ENCODE measurements at places on chromosomes 4 and X.
A peak's percentile ranks its signal among the peaks of the same experiment; 100 is the strongest.

DNA sequence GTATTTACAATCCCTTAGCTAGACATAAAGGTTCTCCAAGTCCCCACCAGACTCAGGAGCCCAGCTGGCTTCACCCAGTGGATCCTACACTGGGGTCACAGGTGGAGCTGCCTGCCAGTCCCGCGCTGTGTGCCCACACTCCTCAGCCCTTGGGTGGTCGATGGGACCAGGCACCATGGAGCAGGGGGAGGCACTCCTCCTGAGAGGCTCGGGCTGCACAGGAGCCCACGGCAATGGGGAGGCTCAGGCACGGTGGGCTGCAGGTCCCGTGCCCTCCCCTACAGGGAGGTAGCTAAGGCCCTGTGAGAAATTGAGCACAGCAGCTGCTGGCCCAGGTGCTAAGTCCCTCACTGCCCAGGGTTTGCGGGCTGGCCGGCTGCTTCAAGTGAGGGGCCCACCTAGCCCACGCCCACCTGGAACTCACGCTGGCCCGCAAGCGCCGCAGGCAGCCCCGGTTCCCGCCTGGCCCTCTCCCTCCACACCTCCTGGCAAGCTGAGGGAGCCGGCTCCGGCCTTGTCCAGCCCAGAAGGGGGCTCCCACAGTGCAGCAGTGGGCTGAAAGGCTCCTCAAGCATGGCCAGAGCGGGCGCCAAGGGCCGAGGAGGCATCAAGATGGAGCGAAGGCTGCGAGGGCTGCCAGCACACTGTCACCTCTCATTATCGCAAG lies 113.9 kb downstream of the PRDM5 start:
- no peak for DNase-seq

- DNase-seq = no peak
These were observed 477 bp downstream of the KLHL13 start for GRCh38 chrX:118115953-118116712.

- DNase-seq = no peak
These were observed 21.6 kb downstream of the RBBP7 start for GRCh38 chrX:16848541-16848940.

DNA sequence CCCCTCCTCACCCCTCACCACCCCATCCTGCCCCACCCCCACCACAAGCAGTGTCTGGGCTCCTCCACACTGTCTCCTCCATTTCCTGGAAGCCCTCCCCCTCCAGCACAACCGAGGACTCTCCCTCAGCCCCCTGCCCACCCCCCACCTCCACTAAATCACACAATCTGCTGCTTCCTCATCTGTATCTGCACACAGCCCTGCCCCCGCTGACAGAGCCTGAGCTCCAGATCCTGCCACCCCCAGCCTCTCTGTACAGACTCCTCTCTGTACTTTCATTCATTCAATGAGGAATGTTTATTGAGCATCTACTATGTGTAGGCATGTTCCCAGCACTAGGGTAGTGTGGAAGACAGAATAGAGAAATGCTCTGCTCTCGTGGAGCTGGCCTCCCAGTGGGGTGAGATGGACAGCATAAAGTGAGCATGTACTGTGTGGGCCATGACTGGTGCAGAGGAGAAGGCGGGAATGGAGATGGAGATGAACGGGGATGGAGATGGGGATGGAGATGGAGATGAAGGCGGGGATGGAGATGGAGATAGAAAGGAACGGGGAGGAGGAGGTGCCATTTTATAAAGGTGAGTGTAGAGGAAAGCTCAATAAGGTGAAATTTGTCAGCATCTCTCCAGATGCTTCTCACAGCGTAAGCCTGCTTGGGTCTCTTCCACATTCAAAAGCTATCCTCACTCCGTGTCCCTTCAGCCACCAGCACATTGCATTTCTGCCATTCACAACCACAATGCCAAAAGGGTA lies 2.5 kb upstream of the PPP2R2C start:
- DNase-seq = no peak

- no peak for DNase-seq
These were observed 1.3 kb downstream of the ACE2 start for GRCh38 chrX:15599461-15599860.

- peak; percentile 10 for DNase-seq
These were observed 113.7 kb downstream of the USP46 start for GRCh38 chr4:52545099-52546069.

DNA sequence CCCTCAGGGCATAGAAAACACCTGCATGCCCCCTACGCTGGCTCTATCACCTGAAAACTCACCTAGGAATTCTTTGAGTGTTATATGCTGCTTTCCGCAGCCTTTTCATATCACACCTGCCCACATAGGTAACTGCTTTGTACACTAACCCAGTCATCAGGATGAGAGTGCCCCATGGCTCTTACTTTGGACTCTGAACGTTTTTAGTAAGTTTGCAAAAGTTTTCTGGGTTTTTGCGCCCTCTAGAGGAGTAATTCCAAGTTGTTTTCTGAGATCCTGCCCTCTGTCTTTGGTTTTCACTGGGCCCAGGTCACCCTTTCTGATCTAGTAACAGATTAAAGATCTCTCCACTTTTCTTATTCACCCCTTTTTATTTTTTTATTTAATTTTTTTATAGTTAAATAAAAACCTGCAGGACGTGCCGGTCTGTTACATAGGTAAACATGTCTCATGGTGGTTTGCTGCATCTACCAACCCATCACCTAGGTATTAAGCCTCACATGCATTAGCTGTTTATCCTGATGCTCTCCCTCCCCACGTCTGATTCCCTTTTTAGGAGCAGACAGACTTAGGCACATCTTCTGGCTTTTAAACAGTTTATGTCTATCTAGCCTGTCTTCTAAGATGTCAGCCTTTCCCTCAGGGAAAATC lies 139.2 kb downstream of the NWD2 start:
- DNase-seq = no peak

DNA sequence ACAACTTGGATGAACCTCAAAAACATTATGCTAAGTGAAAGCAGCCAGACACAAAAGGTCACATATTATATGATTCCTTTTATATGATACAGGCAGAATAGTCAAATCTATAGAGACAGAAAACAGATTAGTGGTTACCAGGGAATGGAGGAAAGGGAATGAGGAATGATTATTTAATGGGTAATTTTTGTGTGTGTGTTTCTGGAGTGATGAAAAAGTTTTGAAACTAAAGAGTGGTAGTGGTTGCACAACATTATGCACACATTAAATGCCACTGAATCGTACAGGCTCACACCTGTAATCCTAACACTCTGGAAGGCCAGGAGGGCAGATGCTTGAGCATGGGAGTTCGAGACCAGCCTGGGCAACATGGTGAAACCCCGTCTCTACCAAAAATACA lies 19.6 kb upstream of the SOD3 start:
- DNase-seq = no peak

DNA sequence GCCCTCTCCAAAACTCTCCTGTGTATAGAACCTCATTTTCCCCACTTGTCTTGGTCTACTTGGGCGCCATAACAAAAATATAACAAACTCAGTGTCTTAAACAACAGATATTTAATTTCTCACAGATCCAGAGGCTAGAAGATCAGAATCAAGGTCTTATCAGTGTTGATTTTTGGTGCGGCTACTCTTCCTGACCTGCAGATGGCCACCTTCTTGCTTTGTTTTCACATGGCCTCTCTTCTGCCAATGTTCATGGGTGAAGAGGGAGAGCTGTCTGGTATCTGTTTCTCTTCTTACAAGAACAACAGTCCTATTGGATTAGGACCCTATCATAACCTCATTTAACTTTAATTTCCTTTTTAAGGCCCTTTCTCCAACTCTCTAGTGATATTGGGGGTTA lies 177.3 kb downstream of the PABPC4L start:
- DNase-seq = no peak

GRCh38 chr4:24278693-24279092 lies 305.7 kb downstream of the DHX15 start:
- no peak for DNase-seq

- no peak for DNase-seq
These were observed 324.1 kb downstream of the TLL1 start for GRCh38 chr4:166197166-166197565.

DNA sequence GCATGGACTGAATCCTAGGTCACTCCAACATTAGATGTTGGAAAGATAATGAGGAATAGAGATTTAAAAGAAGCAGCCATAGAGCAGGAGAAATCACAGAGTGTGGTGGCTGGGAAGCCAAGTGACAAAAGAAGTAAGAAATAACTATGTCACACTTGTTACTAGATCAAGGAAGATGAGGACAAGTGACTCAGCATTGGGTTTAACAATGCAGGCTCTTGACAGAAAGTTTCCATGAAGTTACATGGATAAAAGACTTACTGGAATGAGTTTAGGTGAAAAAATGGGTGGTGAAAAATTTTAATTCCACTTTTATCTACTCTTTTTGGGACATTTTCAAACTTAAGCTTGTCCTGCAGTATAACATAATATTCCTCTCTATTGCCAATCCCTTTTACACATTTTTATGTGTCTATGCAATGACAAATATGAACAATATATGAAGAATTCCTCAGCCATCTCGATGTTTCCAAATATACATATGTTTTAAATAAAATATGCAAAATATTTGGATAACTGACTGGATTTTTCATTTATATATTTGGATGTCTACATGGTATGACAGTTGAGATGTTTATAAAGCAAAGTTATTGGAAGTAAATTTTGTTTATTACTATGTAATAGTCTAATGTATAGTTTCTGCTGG lies 462.6 kb downstream of the IL15 start:
- DNase-seq = no peak

GRCh38 chr4:159178151-159178546 lies 75.3 kb downstream of the RAPGEF2 start:
- DNase-seq = no peak

GRCh38 chrX:83759872-83760271 lies 101.1 kb upstream of the CYLC1 start:
- DNase-seq = no peak

DNA sequence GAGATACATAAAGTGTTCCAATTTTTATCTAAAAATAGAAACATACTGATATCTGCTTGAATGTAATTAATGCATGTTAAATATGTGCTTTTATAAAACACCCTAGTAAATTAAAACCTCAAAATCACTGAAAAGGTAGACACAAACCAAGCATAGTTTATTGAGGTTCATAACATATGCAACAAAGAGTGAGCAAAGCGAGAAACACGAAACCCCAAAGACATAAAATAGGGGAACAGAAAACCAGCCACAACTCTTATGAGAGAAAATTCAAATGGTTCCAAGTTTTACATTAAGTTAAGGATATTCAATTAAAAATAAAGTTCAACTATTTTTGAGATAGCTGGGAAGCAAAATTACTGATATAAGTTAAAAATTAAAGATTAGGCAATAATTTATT lies 336.4 kb upstream of the AGA start:
- DNase-seq = no peak

DNA sequence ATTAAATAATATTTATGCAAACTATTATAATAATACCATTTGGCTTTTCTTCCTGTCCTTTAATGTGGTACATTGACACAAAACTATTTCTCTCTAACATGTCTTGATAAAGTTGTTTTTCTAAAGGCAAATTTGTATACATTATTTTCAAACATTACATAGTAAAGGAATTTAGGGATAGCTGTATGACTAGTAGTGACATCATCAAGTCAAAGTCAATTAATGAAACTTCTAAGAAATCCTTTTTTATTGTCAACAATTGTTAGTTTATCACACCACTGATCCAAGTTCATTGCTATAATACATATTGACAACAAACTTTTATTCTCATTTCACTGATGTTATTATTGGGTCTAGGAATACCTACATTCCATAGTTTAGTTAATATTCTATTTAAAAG lies 68.4 kb downstream of the TBCK start:
- no peak for DNase-seq

GRCh38 chr4:41542526-41543275 lies 4.7 kb downstream of the LIMCH1 start:
- no peak for DNase-seq

DNA sequence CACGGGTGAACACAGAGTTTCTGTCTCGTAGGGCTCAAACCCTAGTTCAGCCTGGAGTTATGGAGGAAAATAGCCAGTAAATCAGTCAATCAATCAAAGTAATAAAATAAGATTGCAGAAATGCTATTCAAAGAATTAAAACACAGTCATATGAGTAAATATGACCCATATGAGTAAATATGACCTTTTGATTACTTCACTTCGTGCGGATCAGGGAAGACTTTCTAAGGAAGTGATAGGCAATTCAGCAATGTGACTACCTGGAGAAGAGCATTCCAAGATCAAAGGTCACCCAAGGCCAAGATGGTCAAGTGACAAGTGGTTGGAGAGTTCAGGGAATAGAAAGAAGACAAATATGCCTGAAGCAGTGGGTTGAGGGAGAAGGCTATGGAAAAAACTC lies 722.6 kb downstream of the ADGRL3 start:
- DNase-seq = no peak

DNA sequence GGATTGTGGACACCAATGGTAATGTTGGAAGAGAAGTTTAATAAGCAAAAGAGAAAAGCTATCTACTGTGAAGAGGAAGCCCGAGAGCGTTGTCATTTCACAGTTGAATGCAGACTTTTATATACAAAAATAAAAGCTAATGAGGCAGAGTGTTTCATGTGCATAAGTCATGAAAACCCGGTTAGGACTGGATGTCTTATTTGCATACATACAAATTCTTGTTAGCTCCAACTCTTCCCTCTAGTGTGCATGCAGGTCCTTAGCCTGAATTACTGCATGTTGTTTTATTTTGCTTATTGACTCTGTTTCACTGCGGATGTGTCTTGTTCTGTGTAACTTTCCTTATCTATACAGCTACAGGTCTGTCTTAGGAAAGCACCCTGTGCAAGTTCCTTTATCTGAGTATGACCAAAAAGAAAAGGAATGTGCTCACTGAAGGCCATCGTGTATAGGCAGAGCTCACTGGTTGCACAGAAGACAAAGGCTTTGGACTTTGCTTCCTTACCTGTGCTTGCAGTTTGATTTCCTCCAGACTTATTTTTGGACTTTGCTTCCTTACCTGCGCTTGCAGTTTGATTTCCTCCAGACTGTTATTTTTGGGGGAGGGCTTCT lies 25.1 kb upstream of the UGT2B11 start:
- DNase-seq = no peak

DNA sequence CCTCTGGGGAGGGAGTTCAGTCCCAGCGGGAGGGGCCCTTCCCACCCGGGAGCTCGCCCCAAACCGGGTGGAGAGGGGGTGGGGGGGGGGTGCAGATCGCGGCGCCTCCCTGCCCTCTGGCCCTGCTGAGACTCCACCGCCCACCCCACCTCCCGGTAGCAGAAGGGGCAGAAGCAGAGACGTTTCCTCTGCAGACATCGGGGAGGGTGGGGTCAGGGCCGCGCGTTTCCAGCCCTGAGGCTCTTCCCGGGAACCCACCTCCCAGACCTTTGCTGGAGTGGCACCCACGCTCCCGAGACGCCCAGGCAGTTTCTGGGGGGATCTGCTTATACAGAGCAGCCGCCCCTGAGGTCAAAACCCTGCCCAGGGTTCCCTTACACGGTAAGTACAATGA lies 30.2 kb downstream of the CPLX1 start:
- DNase-seq = no peak

- no peak for DNase-seq
These were observed 45.6 kb downstream of the TMEM154 start for GRCh38 chr4:152634110-152634760.

DNA sequence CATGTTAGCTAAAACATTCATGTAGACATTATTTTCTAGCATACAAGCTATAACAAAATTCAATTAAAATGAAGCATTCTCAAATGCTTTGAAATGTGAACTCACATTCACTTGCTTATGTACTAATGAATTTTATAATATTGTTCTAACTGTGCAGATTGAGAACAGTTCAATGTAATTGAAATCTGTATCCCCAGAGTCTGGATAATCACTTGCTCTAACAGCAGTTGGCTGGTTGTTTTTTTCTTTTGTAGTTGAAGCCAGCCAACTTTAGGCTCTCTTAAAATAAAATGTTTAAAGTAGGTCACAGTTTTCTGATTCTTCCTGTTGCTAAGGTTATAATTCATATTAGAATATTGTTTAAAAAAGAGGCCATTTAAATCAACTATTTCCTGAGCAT lies 438.9 kb downstream of the NAF1 start:
- no peak for DNase-seq

GRCh38 chr4:40888933-40889332 lies 139.2 kb downstream of the NSUN7 start:
- no peak for DNase-seq
